ENCODE measurements at places on chromosomes 7 and 10.

DNA sequence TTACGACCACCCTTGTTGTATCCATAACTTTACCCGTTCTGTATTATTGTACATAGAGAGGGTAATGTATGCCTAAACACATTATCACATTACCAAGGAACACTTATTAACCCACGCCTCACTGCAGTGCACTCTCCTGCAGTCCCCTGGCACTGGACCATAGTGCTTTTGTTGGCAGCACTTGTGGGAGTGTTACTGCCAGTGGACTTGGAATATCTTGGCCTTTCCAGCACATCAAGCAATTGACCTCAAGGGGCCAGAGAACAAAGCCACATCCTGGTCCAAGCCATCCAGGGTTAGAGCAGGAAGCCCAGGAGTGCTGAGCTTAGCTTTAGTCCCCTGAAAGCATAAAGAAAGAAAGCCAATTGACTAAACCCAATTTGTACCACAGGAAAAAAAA, 304.2 kb downstream of the PCDH15 start:
- DNase-seq = no peak

- no peak for DNase-seq
These were observed 1.2 kb upstream of the PLXNA4 start for GRCh38 chr7:132577206-132578049.

GRCh38 chr7:87213252-87213651, 6.3 kb downstream of the TMEM243 start:
- no peak for DNase-seq

GRCh38 chr7:135166338-135166990, 4.0 kb downstream of the CYREN start:
- no peak for DNase-seq

DNA sequence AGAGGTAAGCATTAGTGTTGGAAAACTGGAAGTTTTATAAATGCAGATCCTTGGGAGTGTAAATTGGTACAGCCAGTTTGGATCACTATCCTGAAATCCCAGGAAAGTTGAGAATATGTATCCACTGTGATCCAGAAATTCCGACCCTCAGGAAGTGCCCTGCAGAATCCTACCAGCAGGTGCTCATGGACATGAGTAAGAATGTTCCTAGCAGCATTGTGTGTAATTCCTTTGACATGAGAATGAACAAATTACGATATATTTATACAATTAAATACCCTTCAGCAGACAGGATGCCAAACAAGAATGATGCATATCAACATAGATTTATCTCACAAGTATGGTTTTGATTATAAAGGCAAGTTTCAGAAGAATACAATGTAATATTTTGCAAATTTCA, 181.6 kb downstream of the XPNPEP1 start:
- no peak for DNase-seq

DNA sequence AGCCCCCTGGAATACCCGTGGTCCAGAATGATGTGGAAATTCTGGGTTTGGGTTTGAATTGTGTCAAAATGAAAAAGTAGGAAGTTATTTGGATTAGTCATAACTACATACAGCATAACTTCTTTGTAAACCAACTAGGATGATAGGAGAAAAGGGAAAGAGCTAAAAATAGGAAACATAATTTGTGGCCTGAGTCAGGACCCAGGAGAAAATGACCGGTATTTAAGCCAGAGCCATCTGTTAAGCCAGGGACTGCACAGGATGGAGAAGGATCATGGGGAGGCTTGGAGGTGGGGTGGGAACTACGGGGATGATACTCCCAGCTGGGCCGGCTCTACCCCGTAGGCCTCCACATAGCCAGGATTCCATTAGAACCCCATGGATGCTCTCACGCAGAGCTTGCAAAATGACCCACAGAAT, 98.6 kb downstream of the MYOF start:
- DNase-seq = no peak

- no peak for DNase-seq
These were observed 35.5 kb downstream of the GRIFIN start for GRCh38 chr7:2440608-2441245.

GRCh38 chr10:95445223-95445836, 115.8 kb downstream of the SORBS1 start:
- DNase-seq = no peak

DNA sequence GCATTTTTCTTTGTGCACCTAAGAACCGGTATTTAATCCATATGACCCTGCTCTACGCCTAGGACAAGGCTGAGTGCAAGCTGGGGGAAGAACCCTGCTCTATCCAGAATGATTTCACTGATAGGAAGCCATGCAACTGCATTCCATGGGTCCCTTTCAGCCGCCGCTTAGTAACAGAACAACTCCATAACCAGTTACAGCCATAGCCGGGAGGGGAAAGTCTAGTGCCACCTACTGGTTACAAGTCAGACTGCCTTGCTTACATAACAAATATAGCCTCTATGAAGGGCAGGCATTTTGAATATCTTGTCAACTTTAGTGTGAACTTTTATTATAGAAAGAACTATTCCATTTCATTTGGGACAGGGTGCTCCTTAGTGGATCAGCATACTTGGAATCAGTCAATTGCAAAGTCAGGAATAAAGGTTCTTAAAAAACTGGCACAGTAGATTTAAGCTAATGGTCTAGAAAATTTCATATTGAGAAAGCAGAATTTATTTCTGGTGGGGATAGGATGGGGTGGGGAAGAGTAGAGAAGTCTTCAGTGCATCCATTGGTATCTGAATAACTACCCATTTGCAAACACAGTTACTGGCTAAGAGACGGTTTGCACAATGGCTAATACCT, 521.7 kb downstream of the ADRA2A start:
- DNase-seq = peak; percentile 1

DNA sequence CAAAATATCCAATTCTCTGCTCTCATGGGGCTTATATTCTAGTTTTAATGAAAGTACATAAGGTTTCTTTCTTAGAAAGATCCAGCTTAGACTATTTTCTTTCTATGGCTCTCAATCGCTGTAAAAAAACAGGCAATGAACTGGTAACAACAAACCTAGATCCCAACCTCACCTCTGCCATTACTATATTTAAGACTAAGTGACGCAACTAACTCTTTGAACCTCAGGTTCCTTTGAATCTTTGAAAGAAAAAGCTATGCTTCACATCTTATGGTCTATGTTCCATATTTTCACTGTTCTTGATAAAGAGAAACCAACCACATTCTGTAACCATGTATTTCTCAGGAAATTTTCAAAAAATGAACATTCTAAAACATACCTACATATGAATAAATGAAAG, 88.5 kb downstream of the ELAPOR2 start:
- no peak for DNase-seq

GRCh38 chr10:20874261-20874660, 22.9 kb downstream of the NEBL start:
- DNase-seq = no peak

- no peak for DNase-seq
These were observed 26.6 kb downstream of the TBXAS1 start for GRCh38 chr7:139855498-139856270.

DNA sequence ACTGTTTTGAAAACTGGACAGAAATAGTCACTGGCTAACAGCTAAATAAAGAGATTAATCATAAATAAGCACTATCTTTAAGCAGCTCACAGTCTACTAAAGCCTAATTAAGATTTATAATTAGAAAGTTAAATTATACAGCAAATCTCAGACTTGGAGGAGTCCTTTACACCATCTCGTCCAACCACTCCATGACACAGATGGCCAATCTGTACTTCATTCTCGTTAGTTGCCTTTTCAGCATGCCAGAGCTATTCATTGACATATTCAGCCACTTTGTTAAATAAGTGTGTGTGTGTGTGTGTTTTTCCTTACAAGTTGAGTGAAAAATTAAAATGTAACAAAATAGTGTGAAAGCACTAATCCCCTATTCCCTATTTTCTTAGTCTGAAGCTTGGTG, 1066.7 kb downstream of the CNTNAP2 start:
- no peak for DNase-seq

GRCh38 chr10:132926777-132927650, 15.4 kb downstream of the CFAP46 start:
- DNase-seq = no peak

- no peak for DNase-seq
These were observed 80.4 kb upstream of the TCERG1L start for GRCh38 chr10:131391936-131392335.

DNA sequence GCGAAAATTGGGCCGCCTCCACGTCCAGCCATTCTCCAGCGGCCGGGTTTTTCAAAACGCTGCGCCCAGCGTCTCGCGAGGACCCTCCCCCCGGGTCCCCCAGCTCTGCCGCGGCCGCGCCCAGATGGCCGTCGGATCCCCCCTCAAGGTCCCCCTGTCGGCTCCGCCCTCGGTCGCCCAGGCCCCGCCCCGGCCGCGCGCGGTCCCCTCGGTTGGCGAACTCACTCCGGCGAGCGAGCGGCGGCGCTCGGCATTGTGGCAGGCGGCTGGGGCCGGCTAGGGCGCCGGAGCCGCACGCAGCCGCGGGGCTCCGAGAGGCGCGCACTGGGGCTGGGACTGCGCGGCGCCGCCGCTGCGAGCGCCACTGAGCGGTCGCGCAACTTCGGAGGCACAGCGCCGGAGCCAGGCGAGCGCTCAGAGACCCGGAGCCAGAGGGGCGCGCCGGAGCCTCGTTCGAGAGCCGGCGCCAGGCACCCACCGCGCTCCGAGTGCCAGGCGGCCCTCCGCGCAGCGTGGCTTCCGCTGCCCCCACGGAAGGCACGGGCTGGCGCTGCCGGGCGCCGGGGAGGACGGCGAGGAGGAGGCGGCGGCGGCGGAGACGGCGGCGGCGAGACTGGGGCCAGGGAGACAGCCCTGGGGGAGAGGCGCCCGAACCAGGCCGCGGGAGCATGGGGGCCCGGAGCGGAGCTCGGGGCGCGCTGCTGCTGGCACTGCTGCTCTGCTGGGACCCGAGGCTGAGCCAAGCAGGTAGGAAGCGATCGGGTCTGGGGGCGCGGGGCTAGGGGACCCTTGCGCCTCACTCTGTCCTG, at the start of gene UNC5B:
TSS of gene UNC5B (plus strand) at position 253 of the 809 bp plus-strand sequence. CDS start at position 669, 416 bp downstream.
- DNase-seq = peak; percentile 9

DNA sequence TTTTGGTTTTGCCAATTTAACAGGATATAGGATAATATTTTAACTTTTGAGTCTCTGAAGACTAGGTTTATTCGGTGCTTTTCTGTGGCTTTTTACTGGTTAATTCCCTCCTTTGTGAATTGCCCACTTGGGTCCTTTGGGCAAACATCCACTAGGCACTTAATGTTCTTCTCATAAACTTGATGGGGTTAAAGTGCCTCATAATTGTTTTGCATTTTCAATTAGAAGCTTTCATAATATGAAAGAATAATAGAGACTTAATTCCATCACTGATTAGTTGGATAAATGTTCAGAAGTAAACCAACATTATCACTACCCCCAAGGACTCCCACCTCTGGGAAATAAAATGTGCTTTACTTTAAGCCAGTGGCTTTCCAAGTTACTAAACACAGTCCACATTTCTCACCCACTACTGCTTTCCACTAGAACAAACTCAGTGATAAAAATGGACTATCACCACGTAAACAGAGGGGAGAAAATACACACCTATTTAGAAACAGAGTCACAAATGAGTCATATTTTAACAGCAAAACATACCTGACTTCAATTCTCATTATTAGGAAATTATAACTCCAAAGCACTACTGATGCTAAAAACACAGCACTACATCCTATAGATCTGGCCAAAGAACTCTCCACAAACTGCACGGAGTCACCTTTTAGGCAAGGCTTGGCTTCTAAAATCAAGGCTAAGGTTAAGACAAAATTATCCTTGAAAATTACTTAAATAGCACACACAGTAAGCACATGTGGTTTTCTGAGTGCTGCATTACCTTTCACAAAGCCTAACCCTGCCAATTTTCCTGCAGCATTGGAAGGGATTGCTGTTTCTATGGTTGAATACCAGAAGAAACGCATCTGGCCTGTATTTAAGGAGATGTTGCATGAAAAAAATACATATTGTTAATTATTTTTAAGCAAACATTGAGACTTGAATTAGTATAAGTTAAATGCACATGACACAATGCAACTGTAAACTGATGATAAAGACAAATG, 41.2 kb downstream of the PARD3 start:
- DNase-seq = no peak

DNA sequence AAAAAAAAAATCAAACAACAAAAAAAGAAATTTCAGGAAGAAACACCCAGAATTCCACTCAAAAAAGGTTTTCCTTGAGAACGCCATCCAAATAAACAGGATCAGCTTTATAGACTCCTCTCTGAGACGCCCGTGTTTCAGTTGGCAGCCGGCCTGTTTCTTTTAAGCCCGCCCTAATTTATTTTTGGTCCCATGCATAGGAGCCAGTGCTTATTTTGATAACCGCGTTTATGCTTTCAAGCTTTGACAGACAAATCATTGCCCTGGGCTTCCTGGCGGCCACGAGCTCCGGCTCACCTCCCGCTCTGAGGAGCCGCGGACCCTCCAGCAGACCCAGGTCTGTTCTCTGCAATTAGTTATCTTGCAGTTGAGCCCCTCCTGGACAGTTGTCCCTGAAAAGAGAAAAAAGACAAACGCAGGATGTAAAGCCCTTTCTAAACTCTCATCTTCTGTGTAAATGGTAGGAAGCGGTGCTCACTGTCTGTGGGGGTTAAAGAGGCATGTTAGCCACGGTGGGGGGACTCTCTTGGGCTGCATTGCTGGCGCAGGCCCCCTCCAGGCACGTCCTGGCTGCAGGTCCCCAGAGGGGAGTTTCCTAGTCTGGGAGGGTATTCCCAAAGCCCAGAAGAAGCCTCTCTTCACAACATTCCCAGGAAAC, 22.2 kb upstream of the UNCX start:
- DNase-seq = no peak

DNA sequence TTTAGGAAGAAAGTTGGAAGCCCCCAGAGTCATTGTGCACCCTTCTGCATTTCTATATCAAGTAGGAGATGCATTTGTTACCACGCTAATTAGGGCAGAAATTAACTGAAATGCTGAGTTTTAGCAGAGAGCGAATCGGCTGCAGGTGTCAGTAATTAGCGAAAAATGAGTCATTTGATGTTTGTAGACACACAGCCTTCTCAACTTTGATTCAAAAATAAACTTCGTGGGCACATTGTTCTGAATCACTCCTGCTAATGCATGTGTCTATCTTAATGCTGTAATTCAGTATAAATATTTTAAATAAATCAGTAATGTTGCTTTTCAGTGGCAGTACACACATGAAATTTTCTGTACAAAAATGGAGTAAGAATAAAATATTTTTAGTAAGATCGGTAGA, 109.5 kb upstream of the CARD11 start:
- no peak for DNase-seq

- no peak for DNase-seq
These were observed 2.4 kb upstream of the INPP5A start for GRCh38 chr10:132535065-132535651.

DNA sequence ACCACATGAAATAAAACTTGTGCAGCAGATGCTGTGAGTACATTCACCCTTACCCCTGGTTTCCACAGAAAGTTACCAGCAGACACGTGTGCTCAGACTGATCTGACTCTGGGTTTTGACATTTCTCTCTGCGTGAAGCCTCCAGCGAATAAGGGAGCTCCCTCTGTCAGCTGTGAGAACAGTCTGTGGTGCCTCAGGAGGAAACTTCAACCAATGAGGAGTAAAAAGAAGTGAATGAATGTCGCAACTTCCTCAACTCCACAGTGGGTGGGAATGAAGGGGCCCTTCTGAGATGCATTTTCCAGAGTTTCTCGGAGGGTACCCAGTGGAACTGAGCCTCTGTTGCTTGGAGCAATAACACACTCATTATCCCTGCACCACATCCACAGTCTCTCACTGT, 743.4 kb downstream of the TNS3 start:
- no peak for DNase-seq

GRCh38 chr7:91327346-91327745, 63.1 kb downstream of the FZD1 start:
- DNase-seq = no peak

Data from activated CD4-positive, CD25-positive, alpha-beta regulatory T cell treated with anti-CD3 and anti-CD28 coated beads, Interleukin-2, amount 50 U/mL, for 16 hours (primary cell).